ENCODE measurements at places on chromosomes 5 and 9.

GRCh38 chr9:81814794-81815464 is 113.3 kb upstream of the SPATA31D4 start:
- DNase-seq: no peak

- DNase-seq: no peak
These were observed 110.0 kb upstream of the PRR16 start for GRCh38 chr5:120354126-120354525.

- no peak for DNase-seq
These were observed 152.8 kb downstream of the ADAMTS12 start for GRCh38 chr5:33738967-33739366.

- DNase-seq: no peak
These were observed 850.2 kb upstream of the NUDT12 start for GRCh38 chr5:104412649-104413240.

DNA sequence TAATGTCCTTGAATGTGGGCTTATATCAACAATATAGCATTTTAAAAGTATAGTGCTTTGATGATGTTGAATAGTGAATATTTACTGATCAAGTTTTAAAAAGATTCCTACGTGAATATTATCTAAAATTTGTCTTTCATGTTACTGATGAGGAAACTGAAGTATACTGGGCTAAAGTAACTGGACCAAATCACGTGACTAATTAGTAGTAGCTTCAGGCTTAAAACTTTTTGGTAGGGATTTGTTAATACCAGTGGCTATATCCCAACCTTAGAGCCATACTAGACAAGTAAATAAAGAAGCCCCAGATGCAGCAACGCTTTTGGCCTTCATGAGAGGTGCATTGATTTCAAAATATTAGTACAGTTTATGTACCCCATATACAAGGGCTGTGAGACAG is 152.1 kb upstream of the EDIL3 start:
- no peak for DNase-seq

GRCh38 chr5:170630226-170630625 is 126.4 kb downstream of the KCNIP1 start:
- no peak for DNase-seq

DNA sequence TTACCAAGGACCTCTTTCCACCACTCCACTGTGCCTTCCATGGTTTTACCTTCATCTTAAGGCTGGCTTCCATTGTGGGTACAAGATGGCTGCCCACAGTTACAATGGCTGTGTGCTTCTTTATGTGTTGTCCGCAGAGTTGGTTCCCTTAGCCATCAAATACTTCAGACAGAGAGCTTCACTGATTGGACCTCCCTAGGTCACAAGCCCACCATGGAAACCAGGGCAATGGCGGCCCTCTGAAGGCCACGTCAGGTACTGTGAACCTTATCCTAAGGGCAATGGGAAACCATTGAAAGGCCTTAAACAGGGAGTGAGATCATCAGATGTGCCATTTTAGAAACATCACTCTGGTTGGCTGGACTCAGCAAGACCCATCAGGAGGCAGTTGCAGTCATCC is 2.9 kb upstream of the ARHGEF39 start:
- no peak for DNase-seq

DNA sequence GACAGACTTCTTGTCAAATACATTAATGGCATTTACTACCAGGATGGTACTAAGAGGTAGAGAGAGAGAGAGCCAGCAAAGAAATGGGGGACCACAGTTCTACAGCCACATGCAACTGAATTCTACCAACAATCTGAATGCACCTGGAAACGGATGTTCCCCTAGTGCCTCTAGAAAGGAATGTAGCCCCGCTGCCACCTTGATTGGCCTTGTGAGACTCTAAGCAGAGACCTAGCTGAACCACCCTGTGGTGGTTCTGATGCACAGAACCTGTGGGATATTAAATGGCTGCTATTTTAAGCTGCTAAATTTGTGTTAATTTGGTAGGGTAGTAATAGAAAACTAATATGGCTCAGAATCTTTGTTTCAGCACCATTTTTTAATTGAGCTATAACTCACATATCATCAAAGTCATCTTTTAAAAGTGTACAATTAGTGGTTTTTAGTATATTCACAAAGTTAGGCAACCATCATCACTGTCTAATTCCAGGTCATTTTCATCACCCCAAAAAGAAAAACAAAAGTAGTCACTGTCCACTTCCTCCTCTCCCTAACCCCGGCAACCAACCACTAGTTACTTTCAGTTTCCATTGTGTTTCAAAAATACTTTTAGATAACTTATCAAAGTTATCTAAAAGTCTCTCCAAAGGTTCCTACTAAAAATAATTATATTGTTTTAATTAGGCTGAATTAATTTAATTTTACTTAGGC is 51.7 kb downstream of the CPLANE1 start:
- DNase-seq: peak; percentile 15
